Epithelial cell of esophagus (primary cell): ENCODE measurements at places on chromosomes 1 and 21.

- no peak for DNase-seq
These were observed 1.9 kb upstream of the YRDC start for GRCh38 chr1:37809942-37810341.

DNA sequence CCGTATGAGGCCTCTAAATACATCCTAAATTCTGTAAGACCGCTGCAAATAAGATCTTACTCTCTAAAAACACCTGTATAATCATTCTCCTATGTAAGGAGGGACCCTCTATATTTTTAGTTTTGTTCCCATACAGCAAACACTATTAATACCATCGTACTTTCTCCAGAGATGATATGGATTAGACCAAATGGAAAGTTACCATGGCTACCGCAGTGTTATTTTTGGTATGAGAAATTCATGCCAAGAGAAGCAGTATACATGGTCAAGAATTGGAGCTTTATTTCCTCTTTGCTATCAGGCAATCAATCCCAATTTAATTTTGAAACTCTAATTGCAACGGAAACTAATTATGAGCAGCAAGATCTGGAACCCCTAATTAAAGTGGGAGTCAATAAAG, 70.0 kb downstream of the BCAR3 start:
- DNase-seq: no peak

- DNase-seq: no peak
These were observed 15.1 kb downstream of the TRIM45 start for GRCh38 chr1:117106478-117106877.

- DNase-seq: peak; percentile 88
These were observed 2.3 kb upstream of the PMVK start for GRCh38 chr1:154938604-154939399.

- DNase-seq: peak; percentile 50
These were observed 10.1 kb downstream of the SLC44A5 start for GRCh38 chr1:75600781-75601180.

DNA sequence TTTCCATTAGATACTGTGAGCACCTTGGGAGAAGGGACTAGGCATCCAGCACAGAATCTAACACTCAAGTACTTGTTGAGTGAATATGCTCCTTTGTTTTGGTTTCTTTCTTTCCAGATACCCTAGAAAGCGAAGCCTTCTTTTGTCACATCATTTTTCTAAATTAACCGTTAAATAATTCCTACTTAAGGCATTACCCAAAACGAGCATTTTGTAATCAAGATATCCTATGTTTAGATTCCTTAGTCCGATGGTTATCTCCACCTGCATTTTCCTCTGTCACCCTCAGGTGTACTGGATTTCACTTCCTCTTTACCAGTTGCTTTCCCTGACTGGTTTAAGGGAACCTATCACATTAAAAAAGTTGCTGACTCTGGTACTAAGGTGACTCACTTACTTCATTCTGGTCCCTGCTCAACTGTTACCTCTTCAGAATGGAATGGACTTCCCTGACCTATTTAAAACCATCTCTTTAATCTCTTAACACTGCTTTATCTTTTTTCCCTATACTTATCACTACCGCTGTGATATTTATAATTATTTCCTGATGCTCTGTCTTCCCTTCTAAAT, 3.2 kb downstream of the B3GALNT2 start:
- DNase-seq: peak; percentile 83

DNA sequence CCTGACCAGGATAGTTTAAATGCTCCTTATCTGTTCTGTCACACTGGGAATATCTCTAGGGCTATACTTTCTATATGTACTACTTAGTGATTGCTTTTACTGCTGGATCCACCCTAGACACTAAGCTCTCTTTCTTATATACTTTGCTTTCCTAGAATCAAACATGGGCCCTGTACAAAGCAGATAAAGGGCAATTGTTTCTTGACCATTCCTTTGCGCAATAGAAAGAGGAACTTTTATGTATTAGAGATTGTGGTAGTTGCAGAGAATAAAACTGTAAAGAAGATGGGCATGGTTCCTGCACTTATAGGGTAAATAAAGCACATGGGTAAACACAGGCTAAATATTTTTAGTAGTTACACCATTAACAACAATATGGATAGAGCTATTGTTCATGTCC, 58.8 kb downstream of the ATP6V1G3 start:
- DNase-seq: no peak

DNA sequence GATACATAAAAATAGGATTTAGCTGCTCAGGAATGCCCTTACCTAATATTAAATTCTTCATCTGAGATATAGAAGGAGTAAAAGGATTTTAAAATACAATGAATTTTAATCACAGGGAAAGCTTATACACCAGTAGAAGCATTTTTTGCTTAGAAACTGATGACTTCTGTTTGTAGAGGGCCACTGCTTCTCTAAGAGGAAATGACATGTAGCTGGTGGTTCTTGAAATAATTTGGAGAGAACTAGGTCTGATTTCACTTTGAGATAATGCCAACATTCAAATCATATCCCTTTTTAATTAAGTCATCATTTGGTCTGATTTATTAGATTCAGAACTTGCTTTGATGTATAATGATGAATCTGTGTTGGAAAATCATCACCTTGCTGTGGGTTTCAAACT, 166.6 kb upstream of the SGIP1 start:
- no peak for DNase-seq

DNA sequence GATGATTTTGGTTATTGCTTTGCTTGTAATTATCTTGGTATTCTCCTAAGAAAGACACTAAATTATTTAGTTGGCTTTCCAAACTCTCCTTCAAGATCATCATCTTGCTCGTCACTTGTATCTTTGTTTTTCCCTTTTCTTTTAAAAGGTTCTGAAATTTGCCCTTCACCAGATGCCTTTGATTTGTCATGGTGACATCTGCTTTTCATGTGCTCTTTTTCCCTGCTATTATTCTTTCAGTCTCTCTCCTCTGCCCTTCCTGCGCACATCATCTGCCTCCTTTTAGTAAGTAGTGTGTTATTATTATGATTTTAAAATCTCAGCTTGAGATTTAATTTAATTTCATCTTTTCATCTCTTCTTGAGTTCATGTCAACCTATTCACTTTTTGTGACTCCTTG, 92.1 kb downstream of the BACH1 start:
- DNase-seq: no peak

DNA sequence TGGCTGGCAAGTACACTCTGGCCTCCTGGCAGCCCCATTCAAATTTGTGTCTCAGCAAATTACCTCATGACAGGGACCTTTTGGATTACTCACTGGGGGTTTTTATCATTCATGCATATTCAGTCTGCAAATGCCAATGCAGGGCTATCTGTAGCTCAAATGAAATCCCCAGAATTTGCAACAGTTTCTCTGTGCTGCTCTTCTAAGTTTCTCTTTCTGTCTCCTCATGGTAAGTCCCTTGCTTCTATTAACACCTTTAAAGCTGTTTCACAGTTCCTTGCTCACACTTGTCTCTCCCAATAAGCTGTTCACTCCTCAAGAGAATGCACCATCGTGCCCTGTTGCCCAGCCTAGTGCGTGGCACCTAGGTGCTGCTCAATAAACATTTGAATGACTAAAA, 3.3 kb upstream of the FAM78B start:
- DNase-seq: no peak

- no peak for DNase-seq
These were observed 1.0 kb downstream of the ANKRD65 start for GRCh38 chr1:1419813-1420653.

DNA sequence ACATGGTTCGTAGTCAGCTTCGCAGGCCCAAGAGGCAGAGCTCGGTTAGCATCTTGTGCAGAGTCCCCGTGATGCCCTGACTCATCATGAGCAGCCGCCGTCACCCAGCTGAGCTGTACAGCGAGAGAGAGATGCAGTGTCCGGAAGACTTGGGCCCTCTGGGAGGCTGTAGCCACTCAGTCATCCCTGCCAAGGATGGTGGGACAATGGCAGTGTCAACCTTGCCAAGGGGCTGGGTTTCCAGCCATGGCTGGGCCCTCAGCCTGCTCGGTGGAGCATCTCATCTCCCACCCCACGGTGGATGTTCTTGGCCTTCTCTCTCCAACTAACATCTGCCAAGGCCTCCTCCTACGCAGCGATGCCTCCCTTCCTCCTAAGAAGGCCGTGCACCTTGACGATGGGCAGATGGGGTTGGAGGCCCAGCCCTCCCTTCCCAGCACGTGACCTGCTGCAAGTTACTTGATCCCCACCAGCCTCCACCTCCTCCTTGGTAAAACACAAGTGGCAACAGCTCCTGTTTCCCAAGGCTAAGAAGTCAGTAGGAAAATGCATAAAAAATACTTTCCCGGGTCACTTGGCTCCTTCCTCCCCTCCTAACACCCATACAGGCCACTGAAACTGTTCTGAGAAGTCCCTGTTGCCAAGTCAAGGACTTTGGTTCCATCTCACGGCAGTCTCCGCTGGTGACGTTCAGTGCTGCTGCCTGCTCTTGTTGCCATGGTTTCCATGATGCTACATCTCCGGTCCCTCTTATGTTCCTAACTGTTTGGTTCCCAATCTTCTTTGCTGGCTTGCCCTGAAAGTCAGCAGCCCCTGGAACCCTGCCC, 384.7 kb upstream of the VAMP3 start:
- no peak for DNase-seq

GRCh38 chr1:63774617-63775417, 1.0 kb downstream of the ROR1 start:
- DNase-seq: peak; percentile 33

GRCh38 chr1:155083052-155083541, 4.5 kb downstream of the EFNA3 start:
- DNase-seq: peak; percentile 58

- no peak for DNase-seq
These were observed 18.6 kb downstream of the A3GALT2 start for GRCh38 chr1:33302325-33302724.

DNA sequence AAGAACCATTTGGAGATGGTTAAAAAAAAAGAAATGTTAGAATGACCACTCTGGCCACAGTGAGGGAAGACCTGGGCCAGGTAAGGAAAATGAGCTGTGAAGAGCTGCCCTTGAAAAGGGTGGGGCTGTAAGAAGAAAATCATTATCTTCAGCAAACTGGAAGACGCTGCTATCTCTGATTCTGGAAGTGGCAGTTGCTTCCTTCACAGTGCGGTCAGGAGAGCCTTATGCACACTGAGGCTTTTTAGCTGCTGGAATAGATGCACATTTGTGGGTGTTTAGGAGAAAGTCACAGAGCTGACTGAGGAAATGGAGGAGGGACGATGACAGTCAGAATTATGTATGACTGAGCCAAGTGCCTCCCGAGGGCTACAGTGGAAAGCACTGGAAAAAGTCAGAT, 91.6 kb downstream of the TBX19 start:
- DNase-seq: no peak

DNA sequence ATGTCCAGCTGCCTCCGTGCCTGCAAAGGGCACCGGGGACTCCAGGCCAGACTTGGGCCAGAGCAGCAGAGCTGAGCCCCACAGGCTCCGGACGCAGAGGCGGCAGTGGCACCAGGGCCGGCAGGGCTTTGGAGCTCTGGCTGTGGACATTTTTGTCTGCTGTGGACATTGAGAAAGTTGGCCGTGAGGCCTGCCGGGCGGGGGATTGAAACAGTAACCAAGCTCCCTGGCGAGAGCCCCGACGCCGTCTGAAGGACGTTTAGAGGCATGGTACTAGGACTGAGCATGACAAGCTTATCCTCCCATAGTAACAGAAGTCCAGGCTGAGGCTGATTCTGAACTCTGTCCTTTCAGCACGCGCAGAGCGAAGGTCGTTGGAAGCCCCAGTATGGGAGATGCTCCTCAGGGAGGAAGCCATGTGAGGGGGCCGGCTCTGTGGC, 323.8 kb downstream of the AMY1C start:
- no peak for DNase-seq

- no peak for DNase-seq
These were observed 29.6 kb downstream of the DNAH14 start for GRCh38 chr1:224959115-224959514.

DNA sequence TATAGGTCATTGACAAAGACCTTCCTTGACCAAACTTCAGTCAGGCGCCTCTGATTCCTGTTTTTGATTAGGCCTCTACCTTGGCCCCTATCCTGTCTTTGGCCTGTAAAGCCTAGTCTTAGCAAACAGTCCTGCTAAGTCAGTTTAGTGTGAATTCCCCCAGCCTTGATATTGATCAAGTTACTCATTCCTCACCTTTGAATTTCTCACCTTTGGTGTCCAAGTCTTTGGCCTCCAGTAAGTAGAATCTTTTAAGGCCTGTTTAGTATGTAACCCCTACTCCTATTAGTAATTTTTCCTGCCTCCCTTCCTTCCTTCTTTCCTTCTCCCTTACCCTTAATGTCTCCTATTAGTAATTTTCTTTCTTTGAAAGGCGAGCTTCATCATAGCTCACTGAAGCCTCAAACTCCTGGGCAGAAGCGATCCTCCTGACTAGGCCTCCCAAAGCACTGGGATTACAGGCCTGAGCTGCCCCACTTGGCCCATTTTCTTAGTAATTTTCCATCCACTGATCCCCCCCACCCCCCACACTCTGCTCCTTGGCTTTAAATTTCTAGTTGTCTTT, 13.0 kb upstream of the ZNF692 start:
- no peak for DNase-seq

DNA sequence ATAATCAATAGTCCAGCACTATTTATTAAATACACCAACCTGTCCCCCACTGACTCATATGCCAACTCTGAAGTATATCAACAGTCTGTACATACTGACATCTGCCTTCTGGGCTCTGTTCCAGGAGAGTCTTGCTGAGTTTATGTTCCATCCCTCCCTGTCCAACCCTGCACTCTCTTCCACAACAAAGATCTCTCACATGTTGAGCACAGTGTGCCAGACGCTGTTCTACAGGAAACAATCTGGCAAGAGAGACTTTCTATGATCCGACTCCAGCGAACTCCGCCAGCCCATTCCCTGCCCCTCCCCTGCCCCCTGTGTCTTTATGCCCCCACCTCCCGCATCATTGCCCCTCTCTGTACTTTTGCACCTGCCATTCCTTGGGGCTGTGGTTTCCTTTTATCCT, 3.4 kb downstream of the LACTBL1 start:
- peak; percentile 66 for DNase-seq

- DNase-seq: no peak
These were observed 93.0 kb upstream of the TTC34 start for GRCh38 chr1:2894381-2895041.

- DNase-seq: peak; percentile 18
These were observed 466.1 kb downstream of the KCNT2 start for GRCh38 chr1:196142111-196142640.

GRCh38 chr1:101260556-101261350, 23.9 kb downstream of the S1PR1 start:
- peak; percentile 32 for DNase-seq

- DNase-seq: no peak
These were observed 1.7 kb upstream of the IKBKE start for GRCh38 chr1:206468571-206468970.

DNA sequence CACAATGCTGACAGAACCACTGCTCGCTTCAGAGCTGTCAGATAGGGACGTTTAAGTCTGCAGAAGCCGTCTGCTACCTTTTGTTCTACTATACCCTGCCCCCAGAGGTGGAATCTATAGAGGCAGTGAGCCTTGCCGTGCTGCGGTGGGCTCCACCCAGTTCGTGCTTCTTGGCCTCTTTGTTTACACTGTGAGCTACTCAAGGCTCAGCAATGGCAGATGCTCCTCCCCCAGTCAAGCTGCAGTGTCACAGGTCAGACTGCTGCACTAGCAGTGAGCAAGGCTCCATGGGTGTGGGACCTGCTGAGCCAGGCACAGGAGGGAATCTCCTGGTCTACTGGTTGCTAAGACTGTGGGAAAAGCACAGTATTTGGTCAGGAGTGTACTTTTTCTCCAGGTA, 47.1 kb downstream of the LEPR start:
- DNase-seq: peak; percentile 79
